ENCODE measurements at places on chromosomes 3 and 15.

DNA sequence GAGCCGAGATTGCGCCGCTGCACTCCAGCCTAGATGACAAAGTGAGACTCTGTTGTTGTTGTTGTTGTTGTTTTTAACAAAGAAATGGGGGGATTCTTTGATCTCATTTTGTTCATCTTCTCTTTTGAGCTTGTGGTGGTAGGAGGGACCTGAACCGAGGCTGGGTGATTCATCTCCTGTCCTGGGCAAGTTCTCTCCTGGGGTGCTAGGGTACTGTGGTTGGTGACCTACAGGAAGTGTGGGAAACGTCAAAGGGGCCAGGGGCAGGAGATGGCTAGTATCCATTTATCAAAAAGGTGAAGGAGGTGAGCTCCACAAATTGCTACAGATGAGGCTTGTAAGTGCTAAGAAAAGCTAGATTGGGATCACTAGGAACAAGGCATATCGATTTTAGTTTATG is 14.3 kb downstream of the PPCDC start:
- DNase-seq, result no peak

DNA sequence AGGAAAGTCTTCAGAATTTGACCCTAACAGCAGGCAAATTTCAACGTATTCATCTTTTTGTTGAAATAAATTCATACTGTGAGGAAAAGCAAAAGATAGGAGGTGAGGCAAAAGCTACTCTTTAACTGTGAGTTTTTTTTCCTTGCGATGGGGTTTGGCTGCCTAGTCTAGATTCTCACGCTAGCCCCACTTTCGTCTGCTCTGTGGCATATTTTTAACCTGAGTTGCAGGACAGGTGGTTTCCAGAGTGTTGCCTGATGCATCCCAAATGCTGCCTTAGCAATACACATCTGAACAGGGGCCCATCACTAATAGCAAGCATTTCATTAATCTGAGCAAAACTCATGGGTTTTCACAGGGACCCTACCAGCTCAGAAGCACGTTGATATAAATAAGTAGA is 11.7 kb downstream of the PSMA4 start:
- DNase-seq, result no peak

DNA sequence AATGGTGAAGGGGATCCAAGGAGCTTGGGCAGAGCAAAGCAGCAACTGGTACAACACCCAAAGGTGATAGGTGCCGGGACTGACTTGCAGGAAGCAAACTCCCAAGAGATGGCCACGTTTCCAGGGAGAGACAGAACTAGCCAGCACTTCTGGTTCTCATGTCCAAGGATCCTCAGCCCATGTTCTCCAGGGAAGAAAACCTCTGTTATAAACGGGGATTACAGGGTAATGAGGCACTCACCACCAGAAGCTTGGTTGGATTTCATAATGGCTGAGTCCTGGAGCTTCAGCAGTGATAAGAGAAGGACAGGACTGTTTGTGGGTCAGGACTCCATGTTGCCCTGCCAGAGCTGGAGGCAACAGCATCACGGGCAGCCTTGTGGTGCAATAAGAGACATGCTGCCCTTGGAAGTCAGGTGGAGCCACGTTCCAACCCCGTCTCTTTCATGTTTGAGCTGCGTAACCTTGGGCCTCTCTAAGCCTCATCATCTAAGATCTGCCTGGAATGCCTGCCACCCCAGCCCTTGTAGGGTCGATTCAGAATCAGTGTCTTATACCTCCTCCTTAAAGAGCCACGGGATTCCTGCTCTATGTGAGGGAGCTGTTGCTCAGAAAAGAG is 181.0 kb downstream of the ABHD5 start:
- DNase-seq, result no peak

DNA sequence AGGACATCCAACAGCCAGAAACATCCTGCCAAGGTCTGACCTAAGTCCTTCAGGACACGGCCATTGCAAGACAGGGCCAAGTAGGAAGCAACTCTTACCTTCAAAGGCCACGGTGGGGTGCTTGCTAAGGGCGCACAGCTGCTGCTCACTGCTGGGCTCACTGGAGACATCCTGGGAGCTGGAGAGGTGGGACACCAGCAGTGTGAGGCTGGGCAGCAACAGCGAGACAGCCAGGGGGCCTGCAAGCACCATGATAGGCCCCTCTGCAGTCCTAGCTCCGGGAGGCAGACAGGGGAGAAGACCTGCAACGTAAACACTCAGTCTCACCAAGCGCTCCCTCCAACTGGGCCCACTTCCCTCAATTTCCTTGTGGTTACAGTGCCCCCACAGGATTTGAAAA is 79.2 kb downstream of the SEMA5B start:
- DNase-seq, result no peak

GRCh38 chr3:59780209-59780608 is 730.4 kb upstream of the CFAP20DC start:
- no peak for DNase-seq

Measured in neural crest cell (in vitro differentiated cells).